ENCODE measurements at places on chromosomes 3 and 15. TPM values are rescaled to one million over a fixed set of nuclear protein-coding genes. Genes with fewer than 3 reads are reported as not detected.

- DNase-seq, result no peak
Measured at GRCh38 chr3:66717806-66718205, 217.0 kb upstream of the LRIG1 start.

GRCh38 chr3:197144188-197144587 is 114.6 kb upstream of the MELTF start:
- DNase-seq, result no peak

DNA sequence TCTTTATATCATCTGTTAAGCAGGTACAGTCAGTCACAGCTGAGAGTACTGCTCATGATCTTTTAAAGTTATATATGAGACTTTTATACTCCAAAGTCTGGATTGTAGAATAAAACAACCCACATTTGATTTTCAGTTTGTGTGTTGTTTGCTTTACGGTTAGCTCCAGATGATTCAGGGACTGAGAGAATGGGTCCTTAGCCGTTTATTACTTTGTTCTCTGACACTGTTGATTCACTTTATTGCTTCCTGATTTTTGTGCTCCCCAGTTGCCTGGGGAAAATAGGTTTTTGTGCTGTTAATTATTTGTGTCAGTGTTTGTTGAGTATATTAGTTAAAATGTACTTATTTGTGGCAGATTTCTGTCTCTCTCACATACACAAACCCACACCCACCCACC is 8.6 kb upstream of the EBLN2 start:
- DNase-seq, result no peak

DNA sequence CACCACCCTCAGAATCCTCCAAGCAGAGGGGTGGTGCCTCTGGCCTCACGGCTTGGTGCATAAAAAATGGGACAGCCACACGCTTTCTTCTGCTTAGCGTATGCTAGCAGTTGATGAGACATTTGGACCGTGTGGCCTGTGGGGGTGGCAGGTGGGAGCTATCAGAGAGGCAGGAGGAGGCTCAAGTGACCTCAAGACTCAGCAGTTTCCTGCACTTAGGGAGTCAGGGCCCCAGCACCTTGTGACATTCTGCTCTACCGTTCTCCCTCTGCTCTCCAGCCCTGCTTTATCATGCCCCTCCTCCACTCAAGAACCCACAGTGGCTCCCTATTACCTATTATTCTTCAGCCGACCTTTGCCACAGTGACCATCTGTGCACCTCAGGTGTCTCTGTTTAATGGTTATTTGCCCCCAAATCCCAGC is 41.0 kb upstream of the CGNL1 start:
- DNase-seq, result no peak

GRCh38 chr3:183489455-183490210 is 61.2 kb upstream of the MCF2L2 start:
- no peak for DNase-seq

GRCh38 chr3:86913160-86913559 is 77.8 kb downstream of the VGLL3 start:
- no peak for DNase-seq

DNA sequence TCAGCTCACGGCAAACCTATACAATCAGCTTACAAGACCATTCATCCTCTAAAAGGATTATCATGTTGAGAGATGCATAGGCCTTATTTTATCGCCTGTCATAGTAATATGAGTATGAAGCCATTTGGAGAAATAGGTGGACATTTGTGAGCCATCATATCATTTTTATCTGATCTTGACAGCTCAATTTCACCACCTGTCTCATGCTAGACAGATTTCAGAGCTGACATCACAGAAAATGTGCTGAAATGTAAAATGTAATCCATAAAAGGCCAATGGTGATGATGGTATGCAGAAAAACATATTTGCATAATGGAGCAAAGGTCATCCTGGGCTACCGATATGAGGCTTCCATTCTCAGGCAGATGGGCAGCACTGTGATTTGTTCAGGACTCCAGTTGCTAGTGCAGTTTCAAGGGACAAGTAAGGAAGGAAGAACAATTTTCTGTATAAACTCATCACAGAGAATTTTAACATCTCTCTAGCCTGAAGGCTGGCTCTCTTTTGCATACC is 221.5 kb downstream of the ULK4 start:
- no peak for DNase-seq

DNA sequence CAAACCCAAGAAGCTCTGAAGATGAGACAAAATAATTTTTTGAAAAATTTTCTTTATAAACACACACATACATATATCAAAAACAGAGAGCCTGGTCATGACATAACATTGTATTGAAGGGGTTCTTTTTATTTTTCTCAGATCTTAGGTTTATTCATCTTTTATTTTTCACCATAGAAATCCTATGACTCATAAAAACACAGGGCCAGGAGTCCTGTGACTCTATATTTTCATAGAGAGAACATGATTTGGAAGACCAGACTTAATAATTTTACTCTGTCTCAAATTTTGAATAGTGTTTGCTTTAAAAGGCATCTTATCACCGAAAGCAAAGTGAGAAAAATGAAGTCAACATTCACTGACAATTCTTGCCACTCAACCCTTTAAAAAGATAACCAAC is 57.7 kb downstream of the SUCNR1 start:
- no peak for DNase-seq

DNA sequence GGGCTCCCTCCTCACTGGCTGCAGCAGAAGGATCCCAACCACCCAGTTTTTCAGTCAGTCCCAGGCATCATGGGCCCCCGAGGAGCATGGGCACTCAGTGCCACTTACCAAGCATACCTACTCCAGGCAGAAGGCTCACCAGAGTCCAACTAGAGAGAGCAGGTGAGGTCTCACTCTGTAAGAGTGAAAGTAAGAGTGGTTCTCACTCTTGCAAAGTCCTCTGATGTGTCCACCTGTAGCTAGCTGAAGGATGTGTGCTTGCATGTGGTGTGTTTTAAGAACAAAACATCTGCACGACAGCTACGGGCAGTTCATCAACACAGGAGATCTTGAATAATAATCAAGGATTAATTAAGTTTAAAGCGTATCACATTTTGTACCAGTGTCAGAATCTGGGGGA is 49.7 kb downstream of the CCK start:
- DNase-seq, result no peak

DNA sequence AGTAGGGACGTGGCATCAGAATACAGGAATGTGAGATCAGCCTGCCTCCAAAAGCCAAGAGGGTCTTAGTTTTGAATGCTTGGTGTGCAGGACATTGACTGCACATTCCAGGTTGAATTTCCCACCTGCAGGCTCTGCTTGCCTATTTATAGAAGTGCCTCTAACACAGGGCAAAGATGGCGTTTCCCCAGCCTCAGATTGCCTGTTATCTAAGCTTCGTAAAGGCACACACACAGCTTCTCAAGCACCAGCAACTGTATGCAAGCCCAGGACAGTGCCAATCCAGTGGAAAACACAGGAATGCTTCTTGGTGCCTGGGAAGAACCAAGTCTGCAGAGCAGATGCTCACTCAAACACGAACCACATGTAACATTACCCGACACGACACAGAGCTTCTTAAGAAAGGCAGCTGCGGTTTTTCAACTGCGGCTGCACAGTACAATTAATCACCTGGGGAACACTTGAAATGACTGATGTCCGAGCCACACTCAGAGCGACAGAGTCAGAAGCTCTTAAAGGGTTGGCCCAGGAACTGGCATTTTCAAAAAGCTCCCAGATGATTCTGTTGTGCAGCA is 90.0 kb upstream of the ANKRD34C start:
- no peak for DNase-seq

Gene SLC27A2
- 2.3 TPM for total RNA-seq

Gene INO80
- 28.8 TPM for total RNA-seq

All from omental fat pad (tissue), 4 donors.